CD8-positive, alpha-beta T cell (primary cell): ENCODE measurements at places on chromosomes 12 and 14. TPM values are rescaled to one million over a fixed set of nuclear protein-coding genes. Genes with fewer than 3 reads are reported as not detected.

Gene KLRG1
- total RNA-seq = 13.8 TPM

Gene ACADS
- 7.3 TPM for total RNA-seq

Gene KRT6C
- not detected for total RNA-seq

Gene KRT80
- not detected for total RNA-seq

Gene LHX5
- total RNA-seq = not detected

Gene ASIC1
- total RNA-seq = 3.8 TPM

Gene FOXA1
- not detected for total RNA-seq

Gene CISTR
- total RNA-seq = not detected

Gene CDKN3
- 0.68 TPM for total RNA-seq

Gene GPR84
- total RNA-seq = not detected

Gene PCED1B
- 32.9 TPM for total RNA-seq
